Daoy (cell line): ENCODE measurements at places on chromosomes 2 and 18. TPM values are rescaled to one million over a fixed set of nuclear protein-coding genes. Genes with fewer than 3 reads are reported as not detected.
A peak's percentile ranks its signal among the peaks of the same experiment; 100 is the strongest.

DNA sequence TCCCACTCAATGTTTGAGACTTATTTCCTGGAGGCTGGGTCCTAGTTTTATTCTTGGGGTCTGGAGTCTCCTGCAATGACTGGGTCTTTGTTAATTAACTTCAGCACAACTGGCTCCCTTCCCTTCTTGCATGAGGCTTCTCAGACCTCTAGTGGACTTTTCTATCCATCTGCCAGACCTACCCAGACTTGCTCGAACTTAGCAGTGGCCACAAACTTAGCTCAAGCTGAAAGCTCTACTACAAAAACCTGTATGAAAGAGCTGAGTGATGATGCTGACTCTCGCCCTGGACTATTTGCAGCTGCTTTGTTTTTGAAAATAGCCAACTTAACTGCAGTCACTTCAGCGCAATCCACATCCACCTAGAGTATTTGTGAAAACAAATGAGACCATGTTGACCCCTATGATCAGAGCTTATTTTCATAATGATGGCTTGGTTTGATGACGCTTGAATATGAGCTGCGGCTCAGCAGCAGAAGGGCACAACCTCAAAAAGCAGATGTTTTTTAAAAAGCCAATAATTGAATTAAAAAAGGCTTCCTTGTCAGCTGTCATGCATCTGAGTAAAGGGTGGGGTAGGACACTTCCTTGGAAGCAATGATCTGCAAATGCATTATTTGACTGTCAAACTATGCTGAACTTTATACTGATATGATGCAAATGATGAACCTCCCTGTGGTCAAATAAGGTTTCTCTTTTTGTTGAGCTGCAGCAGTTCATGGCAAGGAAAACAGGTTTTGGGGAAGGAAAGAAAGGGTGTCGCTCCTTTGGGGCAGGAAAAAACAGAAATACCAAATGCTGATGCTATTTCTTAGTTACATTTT, 10.6 kb upstream of the ANXA4 start:
- DNase-seq = no peak

- no peak for DNase-seq
Observed at GRCh38 chr18:2840521-2840920, 6.3 kb upstream of the EMILIN2 start.

- no peak for DNase-seq
Observed at GRCh38 chr2:15733867-15734673, 142.4 kb downstream of the DDX1 start.

- DNase-seq = no peak
Observed at GRCh38 chr2:3184167-3184566, 193.5 kb downstream of the EIPR1 start.

DNA sequence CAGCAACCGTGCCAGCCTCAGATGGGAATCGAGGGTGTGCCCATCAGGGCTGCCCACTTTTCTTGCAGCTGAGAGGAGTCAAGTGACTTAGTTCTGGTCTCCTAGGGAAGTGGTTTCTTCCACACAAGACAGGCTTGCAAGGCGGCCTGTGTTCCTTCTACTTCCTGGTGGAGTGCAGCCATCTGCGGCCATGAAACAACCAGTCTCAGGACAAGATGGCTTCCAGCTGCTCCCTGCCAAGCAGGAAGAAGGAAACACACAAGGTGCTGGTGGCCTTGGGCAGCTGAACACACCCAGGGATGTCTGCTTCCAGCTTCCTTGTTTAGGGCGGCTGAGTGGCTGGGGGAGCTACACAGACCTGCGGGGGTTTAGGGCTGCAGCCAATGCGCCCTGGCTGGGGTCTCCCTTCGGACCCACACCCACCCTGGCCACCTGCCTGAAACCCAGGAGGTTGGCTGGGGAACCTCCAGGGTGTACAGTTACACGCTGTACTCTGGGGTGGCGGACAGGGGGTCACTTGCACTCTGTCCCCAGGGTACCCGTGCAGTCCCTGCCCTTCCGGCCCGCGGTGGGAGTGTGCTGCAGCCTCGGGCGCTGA, 34.7 kb downstream of the PTPN18 start:
- no peak for DNase-seq

DNA sequence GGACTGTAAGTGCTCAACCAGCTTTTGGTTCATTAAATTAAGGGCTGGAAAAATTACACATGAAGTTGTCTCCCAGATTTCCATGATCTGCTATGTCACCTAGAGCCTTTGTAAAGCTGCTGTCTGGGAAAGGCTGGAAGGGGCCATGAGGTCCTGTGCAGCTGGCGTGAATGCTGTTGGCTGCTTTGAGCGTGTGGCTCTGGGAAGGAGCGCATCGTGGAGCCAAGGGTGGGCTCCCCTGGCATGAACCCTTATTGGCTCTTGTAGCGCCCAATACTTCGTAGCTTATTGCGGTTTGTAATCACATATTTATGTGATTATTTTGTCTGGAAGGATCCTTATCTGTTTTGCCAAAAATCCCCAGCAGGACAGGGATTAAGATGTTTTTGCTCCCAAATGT, 70.5 kb upstream of the LMAN1 start:
- no peak for DNase-seq

DNA sequence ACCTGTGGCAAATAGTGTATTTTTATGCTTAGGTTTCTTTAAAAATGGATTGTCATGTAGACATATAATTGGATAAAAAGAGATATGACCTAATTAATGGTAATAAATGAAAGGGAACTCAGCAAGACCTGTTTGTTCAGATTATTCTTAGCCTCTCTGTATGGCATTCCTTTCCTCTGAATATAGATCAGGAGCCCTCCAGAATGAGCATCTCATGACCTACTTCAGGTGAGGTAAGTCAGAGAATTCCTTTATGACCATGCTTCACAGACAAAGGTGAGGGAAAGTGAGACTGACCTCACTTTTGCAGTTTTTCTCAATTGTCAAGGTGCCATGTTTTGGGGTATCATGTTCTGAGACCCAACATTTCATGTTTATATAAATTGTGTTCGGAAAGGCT, 1744.3 kb upstream of the PIK3C3 start:
- no peak for DNase-seq

DNA sequence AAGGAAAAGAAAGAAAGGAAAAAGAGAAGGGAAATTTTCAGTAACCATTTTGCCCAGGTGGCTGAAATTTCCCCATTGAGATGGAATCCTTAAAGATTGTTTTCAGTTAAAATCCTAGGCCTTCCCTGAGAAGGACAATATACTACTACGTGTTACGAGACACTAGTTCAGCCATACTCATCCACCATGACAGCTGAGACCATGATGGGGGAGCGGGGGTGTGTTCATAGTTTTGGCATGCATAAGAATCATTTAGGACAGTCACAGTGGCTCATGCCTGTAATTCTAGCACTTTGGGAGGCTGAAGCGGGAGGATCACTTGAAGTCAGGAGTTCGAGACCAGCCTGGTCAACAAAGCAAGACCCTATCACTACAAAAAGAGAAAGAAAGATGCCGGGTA, 28.0 kb downstream of the PLA2R1 start:
- DNase-seq = no peak

DNA sequence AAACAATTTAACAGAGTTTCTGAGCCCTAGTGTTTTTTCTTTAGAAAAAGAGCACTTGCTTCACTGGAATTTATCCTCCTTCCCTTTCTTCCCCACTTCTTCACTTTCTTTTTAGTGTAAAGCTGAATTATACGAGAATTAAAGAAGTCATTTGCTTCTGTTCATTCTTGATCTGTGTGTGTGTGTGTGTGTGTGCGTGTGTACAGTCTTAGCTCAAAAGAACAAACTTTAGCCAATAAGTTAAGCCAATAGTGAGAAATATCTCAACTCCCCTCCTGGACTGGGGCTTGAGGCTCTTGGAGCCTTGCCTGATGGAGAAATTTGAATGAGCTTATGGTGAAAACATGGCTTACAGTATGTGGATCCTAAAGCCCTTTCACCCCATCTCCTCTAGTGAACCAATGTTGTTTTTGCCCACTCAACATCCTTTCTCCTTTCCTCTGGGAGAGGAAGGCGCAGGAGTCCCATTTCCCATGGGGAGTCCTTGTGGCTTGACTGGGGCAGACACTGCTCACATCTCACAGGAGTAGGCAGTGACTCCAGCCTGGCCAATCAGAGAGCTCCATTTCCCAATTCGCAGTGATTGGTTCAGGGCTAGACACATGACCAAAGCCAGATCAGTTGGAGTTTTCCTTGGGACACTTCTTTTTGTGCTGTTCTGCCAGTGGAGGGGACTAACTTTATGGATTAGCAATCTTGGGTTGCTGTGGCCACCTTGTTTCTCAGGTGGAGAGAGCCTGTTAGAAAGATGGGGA, 16.3 kb upstream of the MYO3B start:
- DNase-seq = peak; percentile 23

DNA sequence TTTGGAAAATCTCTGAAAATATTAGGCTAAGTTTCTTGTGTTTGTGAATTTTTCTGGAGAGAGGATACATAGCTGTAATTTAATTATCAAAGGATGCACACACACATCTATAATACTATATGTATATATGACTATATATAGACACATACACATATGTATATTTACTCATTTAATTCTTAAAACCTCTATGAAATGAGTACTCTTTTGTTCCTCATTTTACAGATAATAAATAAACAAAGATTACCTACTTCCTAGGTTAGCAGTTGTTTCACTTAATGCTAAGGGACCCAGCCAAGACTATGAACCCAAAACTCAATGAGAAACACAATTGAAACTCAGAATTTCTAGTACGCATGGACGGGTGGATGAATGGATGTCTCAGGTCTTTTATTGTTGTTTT, 145.6 kb downstream of the BCL2 start:
- DNase-seq = no peak

DNA sequence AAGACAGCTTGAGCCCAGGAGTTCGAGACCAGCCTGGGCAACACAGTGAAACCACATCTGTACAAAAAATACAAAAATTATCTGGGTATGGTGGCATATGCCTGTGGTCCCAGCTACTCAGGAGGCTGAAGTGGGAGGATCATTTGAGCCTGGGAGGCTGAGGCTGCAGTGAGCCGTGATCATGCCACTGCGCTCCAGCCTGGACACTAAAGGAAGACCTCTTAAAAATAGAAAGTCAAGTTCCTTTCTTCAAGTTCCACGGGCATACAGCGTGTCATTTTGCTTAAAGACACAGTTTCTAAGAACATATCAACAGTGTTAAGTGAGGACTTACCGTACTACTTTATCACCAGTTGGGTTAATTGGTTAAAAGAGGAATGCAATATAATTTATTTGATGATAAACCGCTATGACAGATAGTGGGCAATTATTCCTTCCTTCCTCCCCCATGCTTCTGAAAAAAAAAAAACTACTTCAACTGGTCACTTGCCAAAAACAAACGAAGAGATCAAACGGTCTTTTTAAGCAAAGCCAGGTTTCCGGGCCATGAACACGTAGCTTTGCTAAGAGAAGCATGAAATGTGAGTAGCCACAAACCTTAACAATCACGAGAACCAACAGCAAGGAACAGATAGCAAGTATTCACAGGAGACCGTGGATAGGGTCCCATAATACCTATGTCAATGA, 21.4 kb downstream of the AP1S3 start:
- peak; percentile 45 for DNase-seq

DNA sequence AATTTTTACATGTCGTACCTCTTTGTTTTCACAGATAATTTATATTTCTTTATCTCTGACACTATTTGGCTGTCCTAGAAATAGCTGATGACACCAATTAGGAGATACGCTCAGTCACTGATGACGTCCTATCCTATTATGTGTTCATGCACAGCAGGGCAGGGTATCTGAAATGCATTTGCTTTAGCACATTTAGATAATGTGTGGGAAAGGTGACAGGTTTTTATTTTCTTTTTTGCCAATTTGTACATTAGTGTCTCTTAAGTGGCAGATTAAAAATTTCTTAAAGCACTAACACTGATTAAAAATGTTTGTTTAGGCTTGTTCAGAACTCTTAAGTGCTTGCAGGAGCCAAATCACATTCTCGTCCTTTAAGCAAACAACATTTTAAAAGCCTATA, 39.7 kb downstream of the CDC42EP3 start:
- DNase-seq = no peak

GRCh38 chr2:135985826-135986393, 484 bp upstream of the DARS1 start:
- no peak for DNase-seq

DNA sequence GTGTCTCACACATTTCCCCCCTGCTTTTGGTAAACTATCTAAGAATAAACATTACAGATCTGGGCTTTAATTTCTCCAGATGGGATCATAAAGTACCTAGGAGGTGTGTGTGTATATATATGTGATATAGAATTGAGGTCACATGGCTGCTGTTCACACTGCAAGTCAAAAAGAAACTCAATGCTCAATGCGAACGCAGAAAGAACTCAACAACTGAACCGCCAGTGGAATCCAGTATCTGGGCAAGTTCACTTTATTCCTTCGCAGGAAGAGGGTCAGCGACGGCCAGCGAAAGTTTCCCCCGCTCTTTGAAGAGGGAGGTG, 17.7 kb downstream of the POU3F3 start:
- no peak for DNase-seq

- DNase-seq = no peak
Observed at GRCh38 chr2:9668687-9669345, 38.0 kb upstream of the YWHAQ start.

- no peak for DNase-seq
Observed at GRCh38 chr2:143056550-143056949, 72.7 kb upstream of the ARHGAP15 start.

GRCh38 chr2:197328461-197328860, 17.9 kb upstream of the ANKRD44 start:
- no peak for DNase-seq

DNA sequence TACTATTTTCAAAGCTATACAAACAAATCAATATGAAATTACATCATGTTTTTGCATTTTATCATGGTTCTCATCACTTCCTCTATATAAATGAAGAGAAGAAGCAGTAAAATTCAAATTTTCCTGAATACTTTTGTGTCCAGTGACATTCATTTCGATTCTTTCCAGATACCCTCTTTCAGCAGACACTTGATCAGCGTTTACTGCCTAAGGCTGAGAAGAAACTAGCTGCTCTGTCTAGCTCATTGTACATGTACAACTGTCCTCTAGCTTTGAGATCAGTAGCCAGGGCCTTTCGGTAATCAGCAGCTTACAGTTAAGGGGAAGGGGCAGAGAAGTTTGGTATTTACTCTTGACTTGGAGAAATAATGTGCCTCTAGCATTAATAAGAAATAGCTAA, 4.8 kb downstream of the VRK2 start:
- no peak for DNase-seq

- DNase-seq = no peak
Observed at GRCh38 chr2:118808429-118808809, 39.0 kb downstream of the EN1 start.

DNA sequence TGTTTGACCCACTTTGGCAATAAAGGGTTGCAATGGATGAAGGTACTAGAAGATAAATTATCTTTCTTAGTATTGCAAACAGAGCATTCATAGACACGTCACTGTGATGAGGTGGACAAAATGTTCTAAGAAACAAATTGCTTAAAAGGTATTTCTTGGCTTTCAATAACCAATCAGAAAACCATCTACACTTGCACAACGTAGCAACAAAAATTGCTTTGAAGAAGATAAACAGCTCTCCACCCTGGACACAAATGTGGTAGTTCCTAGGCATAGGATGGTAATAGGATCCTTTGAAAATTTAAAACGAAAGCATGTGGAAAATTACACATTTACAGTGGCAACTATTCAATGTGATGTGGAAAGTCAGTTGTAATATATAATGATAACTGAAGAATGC, 439.9 kb upstream of the ETAA1 start:
- DNase-seq = no peak

EVX2 gene
- total RNA-seq = not detected in 2 replicates

SLC4A3 gene
- total RNA-seq = 2.3 and 2.4 TPM in 2 replicates

IL1F10 gene
- total RNA-seq = not detected in 2 replicates

GPR17 gene
- total RNA-seq = not detected in 2 replicates

EFR3B gene
- 2.0 and 4.3 TPM in 2 replicates for total RNA-seq

CMPK2 gene
- total RNA-seq = 4.3 and 4.5 TPM in 2 replicates

OSGEPL1 gene
- 5.1 and 7.1 TPM in 2 replicates for total RNA-seq

RRM2 gene
- total RNA-seq = 155 and 162 TPM in 2 replicates

UGT1A8 gene
- 15.1 and 15.4 TPM in 2 replicates for total RNA-seq

NOL4 gene
- 0.68 and 1.9 TPM in 2 replicates for total RNA-seq

CCNT2 gene
- 7.4 and 15.8 TPM in 2 replicates for total RNA-seq
